ENCODE measurements at places on chromosomes 2 and 18.

GRCh38 chr2:173658946-173659371 is 304.3 kb downstream of the CDCA7 start:
- DNase-seq, result no peak

GRCh38 chr18:25234740-25235345 is 117.1 kb downstream of the ZNF521 start:
- DNase-seq, result no peak

GRCh38 chr2:100522430-100522829 is 40.4 kb upstream of the PDCL3 start:
- DNase-seq, result no peak

GRCh38 chr2:37877457-37878315 is 47.4 kb upstream of the RMDN2 start:
- peak; percentile 82 for DNase-seq

DNA sequence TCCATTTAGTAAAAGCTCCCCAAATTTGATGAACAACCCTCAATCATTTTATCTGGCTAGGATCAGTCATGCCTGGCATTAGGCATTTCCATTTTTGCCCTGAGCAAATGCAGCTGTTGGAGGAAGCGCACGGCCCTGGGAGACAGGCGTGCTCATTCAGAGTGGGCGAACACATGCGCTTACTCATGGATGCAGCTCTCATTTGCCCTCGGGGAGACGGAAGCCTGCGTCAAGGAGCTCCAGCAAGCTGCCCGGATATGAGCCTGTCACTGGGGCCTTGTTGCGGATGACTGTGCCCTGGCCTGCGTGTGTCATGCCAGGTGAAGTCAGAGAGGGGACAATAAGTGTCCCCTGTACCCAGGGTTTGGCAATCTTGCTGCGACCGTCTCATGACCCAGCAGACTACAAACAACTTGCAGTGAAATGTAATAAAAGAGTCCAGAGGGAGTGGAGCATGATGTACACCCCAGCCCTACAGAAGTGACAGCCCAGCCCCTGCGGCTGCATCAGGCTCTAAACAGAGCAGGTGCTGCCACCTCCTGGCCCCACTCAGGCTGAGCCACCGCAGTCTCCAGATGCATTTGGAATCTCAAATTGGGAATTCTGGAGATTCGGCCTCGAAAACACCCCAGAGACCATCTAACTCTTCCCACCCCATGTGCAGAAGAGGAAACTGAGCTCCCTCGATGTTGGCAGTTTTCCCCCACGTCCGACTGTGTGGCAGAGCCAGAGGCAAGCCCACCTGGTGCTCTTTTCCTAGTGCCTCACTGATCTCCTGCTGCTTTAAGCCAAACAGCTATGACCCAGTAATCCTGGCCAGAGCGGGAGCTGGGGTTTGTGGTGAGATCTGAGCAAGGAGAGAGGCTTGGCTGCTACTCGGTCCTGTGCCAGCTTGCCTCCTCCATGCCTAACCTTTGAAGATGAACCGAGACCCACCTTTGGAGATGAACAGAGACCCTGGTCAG is 105.0 kb upstream of the ALK start:
- no peak for DNase-seq

DNA sequence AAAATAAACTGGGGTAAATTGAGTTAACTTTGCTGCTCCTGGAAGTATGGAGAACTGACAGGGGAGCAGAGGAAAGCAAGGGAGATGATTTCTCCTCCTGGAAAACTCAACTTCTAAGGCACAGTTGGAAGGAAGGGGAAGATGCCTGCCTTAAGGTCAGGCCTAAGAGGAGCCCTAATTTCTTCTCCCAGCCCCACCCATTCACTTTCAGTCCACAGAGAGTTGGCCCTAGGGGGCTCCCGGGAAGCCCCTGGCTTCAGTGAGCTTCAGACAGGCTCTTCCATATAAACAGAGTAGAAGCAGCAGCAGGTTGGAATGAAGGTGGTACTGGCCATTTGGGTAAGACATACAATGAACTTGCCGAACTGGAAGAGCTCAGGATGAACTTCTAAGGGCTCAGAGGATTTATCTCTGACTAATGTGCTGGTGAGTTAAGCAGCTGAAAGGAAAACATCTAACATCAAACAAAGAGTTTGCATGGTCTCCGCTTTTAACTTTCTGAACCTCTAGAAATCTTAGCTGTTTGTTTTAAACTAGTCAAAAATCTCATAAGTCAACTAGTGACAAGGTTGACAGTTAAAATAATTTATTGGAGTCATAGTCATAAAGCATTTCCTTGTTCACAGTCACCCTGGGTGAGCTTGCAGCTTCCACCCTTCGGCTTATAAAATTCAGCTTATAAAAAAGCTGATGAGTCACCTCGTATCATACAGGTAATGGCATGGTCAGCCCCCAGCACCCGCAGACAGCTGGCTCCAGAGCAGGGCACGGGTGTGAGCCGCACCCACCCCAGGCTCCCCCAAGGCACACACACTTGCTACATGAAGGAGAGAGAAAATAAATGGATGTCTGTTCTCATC is 9.8 kb downstream of the MALL start:
- DNase-seq, result no peak

DNA sequence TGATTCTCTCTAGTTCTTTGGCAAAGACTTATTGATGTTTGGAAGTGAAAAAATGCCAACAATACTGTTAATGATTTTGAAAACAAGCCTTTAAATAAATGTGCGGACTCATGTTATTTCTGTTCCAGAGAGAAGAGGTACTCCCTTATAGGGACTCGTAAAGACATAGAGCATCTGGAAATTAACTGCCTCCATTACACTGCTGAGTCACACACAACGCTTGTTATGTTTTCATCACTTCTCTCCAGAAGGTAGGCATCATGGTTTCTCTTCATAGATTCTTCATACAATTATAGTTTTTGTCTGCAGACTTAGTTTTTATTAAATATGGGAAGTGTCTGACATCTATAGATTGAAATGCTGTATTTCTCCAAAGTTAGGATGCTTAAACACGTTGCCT is 302.5 kb upstream of the EPC2 start:
- DNase-seq, result no peak

- DNase-seq, result peak; percentile 39
Observed at GRCh38 chr2:176088048-176088936, 4.2 kb upstream of the HOXD13 start.

GRCh38 chr2:72713857-72714256 is 112.0 kb downstream of the EXOC6B start:
- DNase-seq, result no peak

DNA sequence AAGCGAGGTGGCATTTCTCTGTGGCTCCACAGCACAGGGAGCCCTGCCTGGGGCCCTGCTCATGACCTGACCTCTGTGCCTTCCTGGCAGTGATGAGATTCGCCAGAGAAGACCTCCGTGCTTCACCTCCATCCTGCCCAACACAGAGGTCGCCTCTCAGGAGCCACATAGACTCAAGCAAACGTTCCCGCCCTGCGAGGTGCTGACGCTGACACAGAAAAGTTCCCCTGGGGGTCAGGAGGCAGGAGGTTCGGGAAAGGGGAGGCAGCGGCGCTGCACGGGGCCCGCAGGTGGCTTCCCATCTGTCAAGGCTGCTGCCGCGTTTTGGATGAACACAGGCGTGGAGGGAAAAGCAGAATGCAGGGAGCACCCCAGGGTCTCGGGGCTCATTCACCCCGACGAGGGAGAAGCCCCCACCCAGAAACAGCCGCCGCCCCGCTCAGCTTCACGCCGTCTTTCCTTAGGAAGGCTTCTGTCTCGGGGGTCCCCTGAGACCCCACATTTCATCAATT is 579.6 kb upstream of the SALL3 start:
- DNase-seq, result no peak

- DNase-seq, result no peak
Observed at GRCh38 chr2:136905779-136906178, 140.4 kb downstream of the THSD7B start.

DNA sequence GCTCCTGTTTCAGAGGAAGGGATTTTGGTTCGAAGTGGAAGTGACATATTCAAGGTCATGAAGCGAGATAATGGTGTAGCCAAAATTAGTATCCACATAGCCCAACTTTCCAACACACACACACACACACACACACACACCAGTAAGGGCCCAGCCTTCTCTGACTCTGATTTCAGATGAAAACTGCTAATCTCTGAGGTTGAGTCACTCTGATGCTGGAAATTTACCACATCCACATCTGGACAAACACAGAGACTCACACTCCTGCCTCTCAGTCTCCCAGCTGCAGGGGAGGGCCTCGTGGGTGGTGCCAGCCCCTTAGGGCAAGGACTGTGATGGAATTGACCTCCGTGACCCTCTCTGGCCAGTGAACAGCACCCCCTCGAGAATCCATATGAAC is 29.0 kb upstream of the SLC35F6 start:
- no peak for DNase-seq

DNA sequence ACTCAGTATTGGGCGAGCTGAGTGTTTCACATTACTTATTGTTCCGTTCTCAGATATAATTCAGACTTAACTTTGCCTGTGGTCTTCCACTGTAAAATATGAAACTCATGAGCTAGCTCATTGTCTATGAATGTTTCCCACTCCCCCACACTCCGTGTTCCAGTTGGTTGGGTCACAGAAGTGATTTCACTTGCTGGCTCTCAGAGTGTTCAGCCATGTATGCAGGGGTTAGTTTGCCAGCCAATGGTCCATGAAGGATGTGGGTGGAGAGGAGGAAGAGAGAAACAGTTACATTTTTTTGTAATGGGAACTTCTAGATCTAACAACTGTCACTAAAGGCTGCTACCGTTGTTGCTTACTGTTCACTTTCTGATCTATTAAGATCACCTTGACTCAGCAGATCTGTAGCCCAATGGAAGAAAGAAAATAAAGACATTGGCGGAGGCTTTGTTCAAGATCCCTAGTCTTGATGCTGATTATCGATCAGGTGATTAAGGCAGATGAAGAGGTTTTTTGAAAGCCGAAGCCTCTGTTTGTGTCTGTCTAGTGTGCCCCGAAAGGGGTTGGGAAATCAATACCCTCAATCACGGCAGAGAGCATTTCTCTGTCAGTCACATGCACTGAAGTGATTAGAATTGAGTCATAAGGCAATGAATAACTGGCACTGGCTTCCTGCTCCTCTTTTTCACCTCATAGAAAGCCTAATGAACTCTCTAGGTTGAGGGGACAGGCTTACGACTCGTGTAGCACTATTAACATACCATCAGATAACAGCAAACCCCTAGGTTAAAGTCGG is 279.7 kb upstream of the FIGN start:
- DNase-seq, result no peak

- no peak for DNase-seq
Observed at GRCh38 chr2:42928692-42929545, 136.5 kb upstream of the HAAO start.

- DNase-seq, result no peak
Observed at GRCh38 chr2:45793305-45793962, 142.0 kb downstream of the PRKCE start.

DNA sequence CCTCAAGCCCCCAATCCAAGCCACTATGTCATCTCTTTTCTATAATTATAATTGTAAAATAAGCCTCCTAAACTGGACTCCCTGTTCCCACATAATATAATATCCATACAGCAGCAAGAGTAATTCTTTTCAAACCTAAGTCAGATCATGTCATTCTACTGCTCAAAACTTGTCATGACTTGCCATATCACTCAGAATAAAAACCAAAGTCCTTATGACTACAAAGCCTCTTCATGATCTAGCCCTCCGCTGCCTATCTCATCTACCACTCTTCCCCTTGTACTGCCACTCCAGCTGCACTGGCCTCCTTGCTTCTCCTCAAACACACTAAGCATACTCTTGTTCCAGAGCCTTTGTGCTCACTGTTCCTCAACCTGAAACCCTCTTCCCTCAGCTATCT is 69.9 kb downstream of the MEMO1 start:
- DNase-seq, result no peak

- DNase-seq, result no peak
Observed at GRCh38 chr2:71129902-71130151, 202 bp downstream of the MCEE start.

GRCh38 chr18:79513381-79514081 is 117.8 kb downstream of the NFATC1 start:
- DNase-seq, result no peak

All from activated CD4-positive, alpha-beta T cell treated with anti-CD3 and anti-CD28 coated beads, Interleukin-2, Interleukin-6, amounts not matched to agents 100 ng/mL and 50 ng/mL, durations not matched to agents 16 hours and 8 hours (primary cell).